CD14-positive monocyte (primary cell): ENCODE measurements at places on chromosomes 3 and 15.

DNA sequence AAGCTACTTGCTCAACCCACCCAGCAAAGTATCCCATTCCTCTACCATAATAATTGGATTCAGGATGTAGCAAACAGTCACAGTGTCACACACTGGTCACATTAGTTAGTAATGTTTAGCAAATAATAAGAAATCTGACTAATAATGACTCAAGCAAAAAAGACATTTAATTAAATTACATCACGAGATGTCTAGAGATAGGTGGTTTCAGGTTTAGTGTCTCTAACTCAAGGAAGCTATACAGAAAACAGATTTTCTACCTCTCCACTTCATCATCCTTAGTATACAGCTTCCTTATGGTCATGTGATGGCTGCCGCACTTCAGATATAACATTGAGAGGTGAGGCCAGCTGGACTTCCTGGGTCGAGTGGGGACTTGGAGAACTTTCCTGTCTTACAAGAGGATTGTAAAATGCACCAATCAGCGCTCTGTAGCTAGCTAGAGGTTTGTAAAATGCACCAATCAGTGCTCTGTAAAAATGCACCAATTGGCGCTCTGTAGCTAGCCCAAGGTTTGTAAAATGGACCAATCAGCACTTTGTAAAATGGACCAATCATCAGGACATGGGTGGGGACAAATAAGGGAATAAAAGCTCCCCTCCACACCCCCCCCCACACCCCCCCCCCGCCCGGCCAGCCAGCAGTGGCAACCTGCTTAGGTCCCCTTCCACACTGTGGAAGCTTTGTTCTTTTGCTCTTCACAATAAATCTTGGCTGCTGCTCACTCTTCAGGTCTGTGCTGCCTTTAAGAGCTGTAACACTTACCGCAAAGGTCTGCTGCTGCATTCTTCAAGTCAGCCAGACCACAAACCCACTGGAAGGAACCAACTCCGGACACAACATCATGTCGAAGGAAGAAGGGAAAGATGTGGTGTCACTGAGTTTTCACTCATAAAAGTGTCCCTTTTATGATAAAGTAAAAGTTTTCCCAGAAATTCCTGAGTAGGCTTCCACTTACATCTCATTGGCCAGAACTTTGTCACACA is 24.9 kb upstream of the ARPIN start:
- no peak for DNase-seq

DNA sequence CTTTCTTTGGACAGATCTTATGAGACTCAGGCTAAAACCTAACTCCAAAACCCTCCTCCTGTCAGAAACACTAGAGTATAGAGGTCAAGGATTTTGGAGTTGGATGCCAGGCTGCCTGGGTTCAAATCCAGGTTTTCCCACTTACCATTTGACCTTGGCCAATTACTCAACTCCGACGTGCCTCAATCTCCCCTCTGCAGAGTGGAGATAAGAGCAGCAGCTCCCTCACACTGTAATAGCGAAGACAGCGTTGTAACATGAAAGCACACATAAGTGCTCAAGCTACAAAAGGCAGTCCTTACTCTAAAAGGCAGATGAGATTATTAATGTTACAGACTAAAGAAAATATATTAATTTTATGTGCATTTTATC is 90.1 kb downstream of the IGF2BP2 start:
- no peak for DNase-seq

DNA sequence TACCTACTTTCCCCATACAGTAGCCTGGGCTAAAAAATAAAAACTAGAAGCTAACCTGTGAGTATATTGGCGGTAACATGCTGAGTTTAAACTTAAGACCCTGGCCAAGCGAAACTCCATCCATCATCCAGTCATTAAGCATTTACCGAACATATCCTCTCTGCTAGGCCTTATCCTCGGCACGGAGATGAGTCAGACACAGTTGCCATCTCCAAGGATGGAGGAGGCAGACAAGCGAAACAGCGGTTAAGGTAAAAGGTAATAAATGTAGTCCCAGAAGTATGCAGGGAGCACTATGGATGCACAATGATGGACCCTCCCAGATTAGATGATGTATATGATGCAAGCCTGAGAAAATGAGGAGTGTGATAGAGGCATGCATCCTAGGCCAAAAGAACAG is 143.6 kb downstream of the RYR3 start:
- DNase-seq, result no peak

- peak; percentile 42 for DNase-seq
Observed at GRCh38 chr3:183868796-183869195, 15.9 kb downstream of the PARL start.

DNA sequence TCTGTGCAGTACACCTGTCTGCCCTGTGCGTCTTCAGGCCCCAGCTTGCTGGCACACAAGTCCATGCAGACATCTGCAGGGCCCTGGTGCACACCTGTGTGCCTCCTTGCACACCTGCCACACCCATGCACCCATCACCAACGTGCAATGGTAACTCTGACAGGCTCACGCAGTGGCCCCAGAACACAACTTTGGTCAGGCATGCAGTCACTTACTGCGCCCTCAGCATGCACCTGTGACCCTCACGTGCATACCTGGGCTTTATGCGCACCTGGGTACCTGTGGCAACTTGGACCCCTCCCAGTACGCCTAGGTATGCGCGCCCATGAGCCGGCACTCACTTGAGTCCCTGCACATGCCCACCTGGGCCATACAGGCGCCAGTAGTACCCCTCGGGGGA is 1.7 kb downstream of the PLXND1 start:
- DNase-seq, result no peak

DNA sequence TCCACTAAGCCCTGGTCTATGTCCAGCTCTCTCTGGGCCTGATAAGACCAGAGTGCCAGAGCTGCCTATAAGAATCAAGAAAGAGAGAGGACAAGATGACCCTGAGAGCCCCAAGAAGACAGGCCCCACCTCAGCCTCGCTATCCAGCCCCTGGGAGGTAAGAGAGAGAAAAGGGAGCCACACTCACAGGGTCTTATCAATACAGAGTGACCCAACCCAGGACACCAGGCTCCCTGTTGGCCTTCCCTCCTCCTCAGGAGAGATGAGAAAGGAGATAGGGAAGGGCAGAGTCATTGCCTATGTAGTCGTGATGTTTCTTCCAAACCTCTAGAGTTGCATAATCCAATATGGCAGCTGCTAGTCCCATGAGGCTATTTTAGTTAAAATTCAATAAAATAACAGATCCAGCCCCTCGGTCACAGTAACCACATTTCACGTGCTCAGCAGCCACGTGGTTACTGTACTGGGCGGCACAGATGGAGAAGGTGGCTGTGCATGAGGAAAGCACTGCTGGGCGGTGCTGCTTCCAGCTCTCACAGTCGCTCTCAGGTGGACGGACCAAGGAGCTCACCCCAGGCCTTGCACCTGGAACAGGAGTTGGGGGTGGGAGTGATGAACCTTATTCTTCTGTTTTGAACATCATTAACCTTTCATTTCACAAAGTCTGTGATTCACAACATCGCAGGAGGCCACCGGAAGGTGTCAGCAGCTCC is 525.8 kb downstream of the SHQ1 start:
- DNase-seq, result no peak

DNA sequence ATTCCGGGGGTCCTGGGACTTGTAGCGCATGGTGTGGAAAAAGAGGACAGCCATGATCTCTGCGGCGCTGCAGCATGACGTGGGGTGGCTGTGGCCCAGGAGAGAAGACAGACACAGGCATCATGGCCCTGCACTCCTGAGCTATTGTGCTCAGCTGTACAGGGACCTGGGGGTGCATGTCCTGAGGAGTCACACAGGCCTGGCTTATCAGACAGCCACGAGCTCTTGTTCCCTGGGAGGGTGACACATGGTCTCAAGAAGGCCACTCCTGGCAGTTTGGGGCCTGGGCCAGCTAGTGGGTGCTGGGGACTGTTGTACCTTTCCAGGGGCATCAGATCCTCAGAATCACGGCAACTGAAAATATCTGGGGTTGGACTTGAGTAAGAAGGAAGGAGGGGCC is 13.7 kb downstream of the TKT start:
- DNase-seq, result no peak

DNA sequence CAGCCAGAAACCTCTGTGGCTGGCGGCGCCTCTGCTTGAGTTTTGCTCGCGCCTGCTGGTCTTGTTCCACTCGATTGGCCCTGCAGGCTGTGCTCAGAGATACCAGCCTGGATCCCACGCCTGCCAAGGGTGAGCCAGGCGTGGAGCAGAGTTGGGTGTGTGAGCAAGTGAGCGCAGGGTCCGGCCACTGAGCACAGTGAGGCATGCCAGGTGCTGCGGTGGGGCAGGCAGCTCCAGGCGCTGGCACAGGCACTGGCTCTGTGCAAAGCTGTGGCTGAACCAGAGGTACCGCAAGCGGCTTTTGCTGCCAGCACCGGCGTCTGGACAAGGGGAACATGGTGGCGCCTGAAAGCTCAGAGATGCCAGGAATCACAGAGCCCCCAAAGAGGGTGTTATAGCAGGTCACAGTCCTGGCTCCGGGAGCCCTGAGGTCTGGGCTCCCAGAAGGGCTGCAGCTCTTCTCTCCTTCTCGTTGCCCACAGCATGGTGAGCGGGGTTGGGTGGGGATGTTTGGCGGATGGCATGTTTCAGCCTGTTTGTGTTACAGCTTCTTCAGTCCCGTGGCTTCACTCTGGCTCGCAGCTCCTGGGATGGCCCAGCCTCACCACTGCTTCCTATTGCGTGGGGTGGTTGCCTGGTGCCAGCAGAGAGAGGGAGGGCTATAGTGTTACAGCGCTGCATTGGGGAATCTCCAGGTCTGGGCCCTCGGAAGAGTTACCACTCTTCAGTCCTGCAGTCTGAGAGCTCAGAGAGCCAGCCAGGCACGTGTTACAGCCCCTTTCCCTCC is 73.9 kb downstream of the NR1D2 start:
- no peak for DNase-seq

- no peak for DNase-seq
Observed at GRCh38 chr15:31499236-31499952, 172.8 kb downstream of the KLF13 start.

DNA sequence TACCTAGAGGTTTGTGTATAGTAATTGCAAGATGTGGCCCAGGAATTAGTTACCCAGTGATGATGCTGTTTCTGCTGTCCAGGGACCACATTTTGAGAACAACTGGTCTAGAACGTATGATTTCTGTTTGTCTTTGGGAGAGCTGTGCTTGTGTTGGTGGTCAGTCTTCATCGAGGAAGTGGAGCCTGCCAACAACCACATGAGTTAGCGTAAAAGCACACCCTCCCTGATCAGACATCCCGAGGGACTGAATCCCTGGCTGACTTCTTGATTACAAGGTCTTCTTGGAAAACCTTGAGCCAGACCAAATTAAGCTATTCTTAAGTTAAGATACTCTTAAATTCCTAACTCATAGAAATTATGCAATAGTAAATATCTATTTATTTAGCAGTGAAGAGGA is 81.7 kb upstream of the ZPLD1 start:
- DNase-seq, result no peak

GRCh38 chr3:74883690-74884089 is 269.2 kb upstream of the CNTN3 start:
- no peak for DNase-seq

- DNase-seq, result no peak
Observed at GRCh38 chr15:98914626-98915025, 93.0 kb downstream of the PGPEP1L start.

DNA sequence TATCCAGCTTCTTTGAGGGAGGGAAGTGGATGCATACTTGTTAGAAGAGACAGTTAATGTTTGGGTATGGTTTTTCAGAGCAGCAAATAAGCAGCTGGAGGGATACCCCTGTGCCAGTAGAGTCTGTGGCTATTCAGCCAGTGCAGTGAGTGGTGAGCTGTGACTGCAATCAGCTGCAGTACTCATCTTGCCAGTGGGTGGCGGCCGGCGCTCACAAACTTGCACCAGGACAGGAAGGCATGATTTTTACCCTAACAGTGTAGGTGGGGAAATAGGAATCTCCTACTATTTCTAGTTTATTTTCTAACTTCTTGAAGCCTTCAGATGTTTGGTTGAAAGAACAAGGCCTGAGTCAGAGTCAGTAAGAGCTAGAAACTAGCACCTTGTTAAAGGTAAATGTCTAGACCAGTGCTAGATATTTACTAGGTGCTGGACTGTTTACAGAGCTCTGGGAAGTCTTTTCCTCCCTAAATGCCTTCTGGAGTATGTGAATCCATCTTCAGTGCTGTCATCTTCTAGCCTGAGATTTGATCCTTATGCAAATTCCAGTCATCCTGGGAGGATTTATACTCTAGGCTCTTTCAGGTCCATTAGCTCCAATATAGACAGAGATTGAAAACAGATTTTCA is 23.6 kb downstream of the TIMP4 start:
- DNase-seq, result peak; percentile 57

DNA sequence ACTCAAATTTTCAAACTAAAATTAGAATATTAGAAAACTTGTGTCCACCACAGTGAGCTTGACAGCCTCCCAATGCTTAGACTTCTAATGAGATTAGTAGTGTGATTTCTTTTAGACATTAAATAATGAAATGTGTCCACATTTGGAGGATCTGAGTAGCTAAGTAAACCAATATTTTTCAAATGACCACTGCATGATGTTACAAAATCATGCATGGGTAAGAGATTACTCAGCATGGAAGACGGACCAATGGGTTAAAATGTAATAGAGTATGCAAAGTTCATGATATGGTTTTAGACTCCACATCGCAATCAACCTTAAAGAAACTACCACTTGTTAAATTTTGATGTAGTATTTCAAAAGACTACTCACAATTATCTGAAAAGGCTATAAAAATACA is 130.6 kb downstream of the IMPG2 start:
- DNase-seq, result no peak

DNA sequence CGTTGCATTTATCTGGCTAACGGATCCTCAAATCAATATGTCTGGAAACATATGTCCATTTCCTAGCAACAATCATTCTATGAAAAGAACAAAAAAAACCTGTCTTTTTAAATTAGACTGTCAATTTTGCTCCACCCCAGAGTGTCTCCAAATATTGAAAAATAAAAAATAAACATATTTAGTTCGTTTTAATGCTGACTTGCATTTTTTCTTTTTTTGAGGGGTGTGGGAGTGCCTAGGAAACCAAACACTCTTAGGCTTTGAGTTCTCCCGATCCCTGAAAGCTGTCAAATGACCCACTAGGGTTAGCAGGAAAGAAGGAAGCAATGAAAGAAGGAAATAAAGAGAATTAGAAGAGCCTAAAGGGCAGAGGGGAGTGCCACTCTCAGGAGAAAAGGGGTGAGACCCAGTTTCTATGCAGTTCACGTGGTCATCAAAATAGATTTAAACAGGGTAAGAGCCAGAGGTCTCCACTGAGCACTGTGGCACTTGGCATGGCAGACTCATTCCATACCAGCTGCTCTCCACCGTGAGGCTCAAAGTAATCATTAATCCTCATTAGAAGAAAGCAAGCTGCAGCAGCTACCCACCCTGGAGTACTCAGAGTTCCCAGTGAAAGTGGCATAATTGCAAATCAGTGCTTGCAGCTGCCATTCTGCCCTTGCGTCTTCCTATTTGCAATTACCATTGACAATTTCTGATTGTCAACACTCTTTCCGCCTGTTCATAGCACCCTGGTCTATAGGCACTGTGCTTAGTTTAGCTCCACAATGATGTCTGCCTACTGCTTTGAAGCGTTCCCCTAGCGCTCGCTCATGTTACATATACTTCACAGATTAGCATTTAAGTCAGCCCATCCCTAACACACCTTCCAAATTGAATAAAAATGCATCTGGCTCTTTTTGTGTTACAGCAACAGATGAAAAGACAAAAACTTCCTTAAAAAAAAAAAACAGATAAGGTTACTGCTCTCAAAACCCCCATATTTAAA is 32.3 kb downstream of the PDZRN3 start:
- DNase-seq, result no peak
